Body of pancreas (tissue), 4 donors: ENCODE measurements at places on chromosomes 4 and X.

GRCh38 chr4:121697564-121697963 is 784 bp upstream of the ANXA5 start:
- DNase-seq, result no peak

GRCh38 chr4:164293743-164294142 is 460.2 kb upstream of the SMIM31 start:
- DNase-seq, result no peak

DNA sequence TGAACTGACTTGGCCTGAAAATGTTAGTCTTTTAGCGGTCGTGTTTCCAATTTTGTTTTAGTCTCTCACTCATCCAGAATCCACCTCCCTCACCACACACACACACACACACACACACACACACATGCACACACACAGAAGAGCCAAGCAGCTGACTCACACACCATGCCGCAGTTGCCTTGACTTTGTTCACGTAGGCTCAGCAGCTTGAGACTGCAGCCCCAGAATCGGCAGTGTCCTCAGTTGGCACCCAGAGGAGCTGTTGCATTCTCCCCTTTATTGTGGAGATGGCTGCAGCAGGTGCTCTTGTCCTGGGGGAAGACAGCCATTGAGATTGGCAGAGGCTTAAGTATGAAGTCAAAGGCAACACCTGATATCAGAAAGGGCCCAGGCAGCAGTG is 20.9 kb upstream of the XPNPEP2 start:
- no peak for DNase-seq

DNA sequence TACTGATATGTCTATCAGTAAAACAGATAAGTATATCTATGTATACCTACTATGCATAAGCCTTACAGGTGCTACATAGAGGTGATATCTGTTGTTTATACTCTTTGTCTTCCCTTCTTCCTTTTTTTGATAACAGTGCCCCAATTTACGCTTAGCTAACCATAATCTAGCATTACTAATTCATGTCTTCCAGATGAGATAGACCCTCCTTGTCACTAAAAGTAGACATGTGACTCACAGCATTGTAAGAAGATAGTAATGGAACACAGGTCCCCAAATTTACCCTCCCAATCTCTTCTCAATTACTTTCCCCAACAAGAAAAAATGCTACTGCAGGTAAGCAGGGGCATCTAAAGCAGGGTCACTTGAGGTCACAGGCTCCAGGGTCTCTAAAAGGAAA is 7.9 kb upstream of the NFKB1 start:
- no peak for DNase-seq

DNA sequence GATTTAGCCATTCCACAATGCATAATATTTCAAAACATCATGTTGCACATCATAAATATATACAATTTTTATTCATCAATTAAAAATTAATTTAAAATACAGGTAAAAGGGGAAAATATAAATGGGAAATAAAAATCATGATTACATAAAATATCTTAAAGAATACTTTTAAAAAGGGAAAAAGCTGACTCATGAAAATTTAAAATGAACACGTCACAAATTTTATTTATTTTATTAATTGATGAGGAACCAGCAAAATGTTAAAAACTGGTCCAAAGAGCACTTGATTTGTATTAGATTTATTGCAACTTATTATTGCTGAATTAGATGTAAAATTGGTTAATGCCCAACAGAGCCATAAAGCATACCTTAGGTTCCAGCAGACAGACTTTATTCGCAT is 78.5 kb upstream of the ANK2 start:
- DNase-seq, result no peak

DNA sequence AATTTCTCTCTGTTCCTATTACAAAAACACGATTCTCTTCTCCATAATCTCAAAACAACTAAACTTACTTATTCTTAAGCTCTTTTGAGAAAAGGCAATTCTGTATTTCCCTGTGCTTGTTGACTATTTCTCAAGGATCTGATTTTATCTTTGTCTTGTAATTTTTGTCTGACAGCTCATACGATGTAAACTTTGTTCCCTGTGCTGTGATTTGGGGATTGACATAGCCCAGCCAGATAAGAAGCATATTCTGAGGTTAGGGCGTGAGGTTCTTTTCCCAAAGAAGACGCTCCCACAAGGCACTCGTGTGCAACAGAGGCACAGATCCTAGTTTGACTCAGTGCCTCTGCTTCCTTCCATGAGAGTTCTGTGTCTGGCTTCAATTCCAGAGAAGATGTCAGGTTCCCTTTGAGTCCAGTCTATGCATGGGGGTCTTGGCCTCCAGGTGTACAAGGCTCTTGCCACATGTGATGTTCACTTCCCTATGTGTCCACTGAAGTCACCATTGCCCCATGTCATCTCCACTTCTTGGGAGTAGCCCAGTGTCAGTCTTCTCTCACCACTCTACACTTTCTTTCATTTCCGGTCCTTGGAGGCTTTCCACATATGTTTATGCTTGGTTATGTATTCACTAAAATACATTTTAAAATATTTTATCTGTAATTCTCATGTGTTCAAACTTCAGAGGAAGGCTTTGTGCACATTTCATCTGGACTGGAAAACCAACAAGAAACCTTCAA is 94.8 kb downstream of the MID1 start:
- no peak for DNase-seq

DNA sequence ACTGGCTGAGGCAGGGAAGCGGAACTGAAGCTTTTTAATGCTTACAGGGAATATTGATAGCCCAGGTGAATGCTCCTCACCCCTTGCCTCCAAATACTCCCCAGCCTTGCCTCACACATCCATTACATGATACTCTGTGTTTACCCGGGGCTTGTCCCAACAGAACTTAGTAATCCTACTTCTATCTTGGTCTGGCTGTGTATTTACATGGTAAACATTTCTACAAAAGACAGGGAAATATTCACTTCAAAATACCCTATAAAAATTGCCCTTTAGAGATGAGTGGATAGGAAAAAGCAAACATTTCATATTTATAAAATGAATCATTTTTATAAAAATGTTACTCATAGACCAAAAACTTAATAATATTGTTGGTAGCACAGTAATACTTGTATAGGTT is 120.1 kb downstream of the NHS start:
- DNase-seq, result no peak

GRCh38 chr4:185134307-185134869 is 8.7 kb upstream of the SLC25A4 start:
- no peak for DNase-seq

DNA sequence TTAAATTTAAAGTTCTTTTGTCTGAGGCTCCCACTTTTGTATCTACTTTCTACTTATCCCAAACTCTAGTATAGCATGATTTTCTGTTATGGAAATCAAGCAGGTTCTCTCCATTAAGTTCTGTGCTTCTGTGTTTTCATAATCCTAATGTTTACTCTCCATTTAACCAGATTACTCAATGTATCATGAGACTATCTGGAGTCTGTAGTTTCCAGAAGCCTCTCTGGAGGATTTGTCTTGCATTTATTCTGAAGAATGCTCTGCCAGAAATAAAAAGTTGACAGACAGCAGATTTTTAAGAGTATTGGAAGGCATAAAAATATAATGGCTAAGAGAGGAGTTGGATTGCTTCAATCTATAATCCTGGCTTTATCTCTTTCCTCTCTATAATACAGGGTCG is 39.2 kb upstream of the PLS3 start:
- no peak for DNase-seq

- DNase-seq, result no peak
Observed at GRCh38 chr4:125620066-125620860, 305.5 kb downstream of the FAT4 start.

GRCh38 chr4:8331575-8331955 is 62.0 kb downstream of the HTRA3 start:
- no peak for DNase-seq

DNA sequence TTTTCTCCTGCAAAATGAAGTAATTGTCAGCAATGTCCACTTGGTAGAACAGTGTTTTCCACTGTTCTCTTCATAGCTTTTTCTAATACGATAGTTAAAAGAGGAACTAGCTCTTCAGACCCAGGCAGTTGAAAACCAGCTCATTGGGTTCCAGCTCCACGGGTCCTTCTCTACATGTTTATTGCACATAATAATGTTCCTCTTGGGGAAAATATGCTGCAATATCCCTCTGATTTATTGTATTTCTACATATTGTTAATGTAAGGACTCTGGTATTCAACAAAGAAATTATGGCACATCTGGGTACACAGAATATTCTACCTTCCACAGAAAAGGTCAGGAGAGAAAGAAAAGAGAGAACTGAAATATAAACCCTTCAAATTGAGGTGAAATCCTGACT is 473.4 kb downstream of the TRIML1 start:
- no peak for DNase-seq

DNA sequence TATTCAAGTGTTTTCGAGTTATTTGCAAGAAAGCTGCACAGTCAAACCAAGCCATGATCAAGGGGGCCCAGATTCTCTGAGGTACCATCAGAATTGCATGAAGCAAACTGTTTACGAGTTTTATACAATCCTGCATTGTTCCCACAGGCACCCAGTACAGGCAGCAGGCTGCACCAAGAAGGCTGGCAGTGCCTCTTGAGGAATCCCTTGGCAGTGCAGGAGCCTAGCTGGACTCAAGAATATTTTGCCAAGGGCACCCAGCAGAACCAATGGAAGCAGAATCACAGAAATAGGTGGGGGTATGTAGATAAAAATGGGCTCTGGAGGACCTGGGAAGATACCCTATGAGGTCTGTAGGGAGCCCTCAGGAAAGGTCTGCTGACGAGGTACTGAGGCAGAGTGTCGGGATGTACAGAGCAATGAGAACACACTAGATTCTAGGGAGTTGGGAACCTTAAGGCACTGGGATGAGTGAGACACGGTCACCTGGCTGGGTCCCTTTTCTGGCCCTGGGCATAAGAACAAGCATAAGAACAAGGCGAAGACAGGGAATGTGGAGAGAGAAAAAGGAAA is 2.5 kb upstream of the PLP1 start:
- DNase-seq, result peak; percentile 31

DNA sequence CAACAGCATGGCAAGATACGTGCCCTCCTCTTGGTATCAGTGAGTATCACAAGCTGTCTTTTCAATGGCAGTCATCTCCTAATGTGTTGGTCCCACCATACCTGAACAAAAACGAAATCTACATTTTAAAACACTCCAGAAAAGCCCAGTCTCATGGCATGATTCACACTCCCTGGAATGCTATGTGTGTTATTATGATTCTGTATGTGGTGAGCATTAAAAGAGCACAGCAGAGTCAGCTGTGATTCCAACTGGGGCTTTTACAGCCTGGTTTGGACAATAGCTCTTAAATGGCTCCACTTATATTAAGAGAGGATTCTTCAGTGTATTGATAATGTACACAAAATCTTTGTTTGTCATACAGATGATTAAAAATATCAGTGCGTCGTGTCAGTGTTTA is 274.1 kb upstream of the GK2 start:
- DNase-seq, result no peak

DNA sequence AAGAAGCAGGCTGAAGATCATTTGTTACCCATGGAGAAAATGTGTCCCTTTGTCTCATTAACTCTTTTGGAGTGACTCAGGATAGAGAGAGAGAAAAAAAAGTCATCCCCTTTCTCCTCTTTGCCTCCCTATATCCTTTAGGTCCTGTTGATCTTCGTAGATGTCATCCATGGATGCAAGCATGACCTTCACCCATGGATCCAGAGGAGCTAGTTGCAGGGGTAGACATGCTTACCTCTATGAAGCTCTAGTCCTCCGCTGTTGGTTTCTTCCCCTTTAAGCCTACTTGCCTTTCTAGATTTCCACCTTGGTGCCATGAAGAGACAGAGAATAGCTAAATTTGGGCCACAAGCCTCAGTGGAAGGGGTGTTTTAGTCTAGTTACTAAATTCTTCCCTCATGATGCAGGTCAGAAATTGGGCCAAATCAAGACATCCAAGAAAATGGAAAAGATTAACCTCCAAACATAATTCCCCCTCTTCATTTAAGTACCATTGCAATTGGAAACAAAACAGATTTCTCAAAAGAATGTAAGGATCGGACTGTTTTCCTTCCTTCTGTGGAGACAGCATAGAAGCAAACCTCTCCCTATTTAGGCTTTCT is 178.4 kb downstream of the TECRL start:
- no peak for DNase-seq

DNA sequence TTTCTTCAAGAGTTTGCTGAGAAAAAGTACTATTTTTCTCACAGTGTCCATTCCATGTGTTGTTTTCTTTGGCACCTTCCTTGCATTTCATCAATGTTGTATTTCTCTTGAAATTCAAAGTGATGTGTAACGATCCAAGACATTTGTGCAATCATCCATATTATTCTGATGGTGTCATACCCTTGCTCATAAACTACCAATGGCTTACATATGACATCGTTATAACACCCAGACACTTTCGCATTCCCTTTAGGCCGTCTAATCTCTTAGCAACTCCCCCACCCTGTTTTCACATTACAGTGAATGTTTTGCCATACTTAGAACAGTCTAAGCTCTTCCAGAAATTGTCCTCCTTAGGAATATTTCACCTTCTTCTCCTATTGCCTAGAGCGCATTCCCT is 1779.0 kb downstream of the PCDH7 start:
- no peak for DNase-seq

DNA sequence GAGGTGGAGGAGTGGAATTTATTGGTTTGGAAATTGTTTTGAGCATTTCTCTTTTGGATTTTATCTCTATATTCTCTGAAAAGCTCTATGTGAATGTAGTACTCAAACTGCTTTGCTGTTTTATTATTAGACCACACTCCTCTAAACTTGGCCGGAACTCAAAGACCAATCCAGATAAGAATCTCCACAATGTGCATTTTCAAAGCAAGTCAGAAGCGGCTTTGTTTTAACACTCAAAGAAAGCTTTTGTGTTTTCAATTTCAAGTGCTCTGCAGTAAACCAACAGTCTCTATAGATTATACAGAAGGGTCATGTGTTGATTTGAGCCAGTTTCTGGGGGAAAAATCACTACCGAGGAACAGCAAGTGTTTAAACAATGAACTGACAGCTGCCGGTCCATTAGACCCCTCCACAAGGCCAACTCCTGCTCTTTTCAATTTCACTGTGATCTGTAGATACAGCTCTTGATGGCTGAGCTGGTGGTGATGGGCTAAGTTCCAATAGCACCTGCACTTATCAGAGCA is 79.4 kb downstream of the FTHL17 start:
- no peak for DNase-seq

DNA sequence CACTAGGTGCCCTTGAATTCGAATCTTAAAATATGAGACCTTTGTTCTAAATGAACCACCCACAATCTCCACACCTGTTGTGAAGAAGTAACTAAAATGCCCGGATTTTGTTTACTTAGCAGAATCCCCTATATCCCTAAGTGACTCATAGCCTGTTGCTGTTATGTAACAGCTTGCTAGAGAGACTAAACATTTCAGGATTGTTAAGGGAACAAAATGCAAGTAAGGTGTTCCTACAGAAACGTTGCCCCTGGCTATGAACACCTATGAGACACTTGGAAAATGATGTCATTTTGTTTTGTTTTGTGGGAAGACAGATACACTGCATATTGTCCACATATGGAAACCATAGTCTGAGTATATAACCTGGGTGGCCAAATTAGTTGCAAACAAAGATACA is 24.2 kb upstream of the MXRA5 start:
- no peak for DNase-seq

GRCh38 chr4:143377611-143378099 is 41.0 kb downstream of the GAB1 start:
- no peak for DNase-seq

GRCh38 chr4:12200226-12200625 is 771.5 kb upstream of the HS3ST1 start:
- no peak for DNase-seq
